ENCODE measurements at places on chromosomes 6 and 20.

DNA sequence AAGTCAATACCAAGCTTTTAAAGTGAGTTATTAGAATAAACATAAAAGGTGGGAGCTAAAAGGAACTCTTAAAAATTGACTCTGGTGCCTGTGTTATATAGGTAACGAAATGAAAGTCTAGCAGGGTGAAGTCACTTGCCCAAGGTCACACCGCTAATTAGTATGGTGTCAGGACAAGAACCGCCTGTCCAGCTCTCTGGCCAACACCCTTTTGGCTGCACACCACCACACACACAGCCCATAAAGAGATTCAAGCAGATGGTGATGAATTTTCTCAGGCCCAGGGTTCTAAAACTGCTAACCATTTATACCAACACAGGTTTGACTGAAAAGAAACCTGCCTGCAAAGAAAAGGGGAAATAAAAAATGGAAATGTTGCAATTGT, 20.2 kb downstream of the GFOD1 start:
- DNase-seq = no peak

DNA sequence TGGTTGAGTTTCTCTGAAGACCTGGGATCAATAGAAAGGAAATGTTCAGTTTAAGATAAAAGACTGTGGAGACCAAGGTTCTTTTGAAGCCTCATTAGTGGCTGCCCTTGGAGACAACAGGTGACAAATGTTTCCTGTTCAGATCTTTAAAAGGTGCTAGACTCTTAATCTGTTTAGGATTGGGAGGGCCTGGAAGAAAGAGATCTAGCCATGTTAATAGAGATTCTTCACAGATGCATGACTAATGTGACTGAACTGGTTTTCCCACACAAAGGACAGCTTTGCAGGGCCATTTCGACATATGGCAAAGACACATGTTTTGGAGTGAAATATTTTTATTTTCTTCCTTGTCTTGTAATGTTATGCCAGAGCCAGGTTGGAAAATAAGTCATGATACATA, 82.2 kb downstream of the WDR27 start:
- no peak for DNase-seq

DNA sequence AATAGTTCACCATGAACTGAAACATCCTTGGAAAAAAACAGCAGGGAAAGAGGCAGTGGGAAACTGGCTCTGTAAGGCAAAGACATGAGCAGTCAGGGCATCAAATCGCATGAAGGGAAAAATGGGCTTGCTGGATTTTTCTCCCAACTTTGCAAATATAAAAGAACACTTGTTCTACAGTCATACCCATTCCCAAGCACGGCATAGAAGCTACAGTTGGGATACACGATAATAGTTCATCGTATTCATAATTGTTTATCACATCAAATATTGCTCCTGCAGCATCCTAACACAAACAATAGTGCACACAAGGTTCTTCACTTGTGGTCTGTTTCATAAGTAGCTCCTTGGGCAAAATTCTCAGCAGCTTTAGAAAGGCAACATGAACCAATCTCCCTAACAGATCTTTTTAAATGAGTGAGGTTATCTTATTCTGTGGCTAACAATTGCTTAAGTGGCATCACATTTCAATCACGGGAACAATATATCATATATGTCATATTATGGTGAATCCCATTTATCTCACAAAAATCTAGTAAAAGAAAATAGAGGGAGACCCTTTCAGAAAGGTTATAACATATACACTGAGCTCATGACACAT, 243.9 kb downstream of the PKHD1 start:
- DNase-seq = no peak

DNA sequence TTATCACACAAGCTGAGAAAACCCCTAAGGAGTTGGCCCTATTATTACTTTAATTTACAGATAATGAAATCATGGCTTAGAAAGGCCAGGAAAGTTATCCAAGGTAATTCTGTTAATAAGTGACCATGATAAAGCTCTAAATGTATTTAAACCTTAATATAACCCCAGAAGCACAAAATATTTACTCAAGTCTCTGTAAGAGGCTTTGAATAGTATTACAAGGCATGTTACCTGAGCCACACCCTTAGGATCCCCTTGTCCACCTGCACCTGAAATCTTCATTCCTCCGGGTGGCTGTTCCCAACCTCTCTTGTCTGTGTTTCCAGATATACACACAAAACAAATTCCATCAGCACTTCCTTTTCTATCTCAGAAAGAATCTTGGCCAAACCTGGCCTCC, 271.6 kb upstream of the BMP2 start:
- DNase-seq = no peak

DNA sequence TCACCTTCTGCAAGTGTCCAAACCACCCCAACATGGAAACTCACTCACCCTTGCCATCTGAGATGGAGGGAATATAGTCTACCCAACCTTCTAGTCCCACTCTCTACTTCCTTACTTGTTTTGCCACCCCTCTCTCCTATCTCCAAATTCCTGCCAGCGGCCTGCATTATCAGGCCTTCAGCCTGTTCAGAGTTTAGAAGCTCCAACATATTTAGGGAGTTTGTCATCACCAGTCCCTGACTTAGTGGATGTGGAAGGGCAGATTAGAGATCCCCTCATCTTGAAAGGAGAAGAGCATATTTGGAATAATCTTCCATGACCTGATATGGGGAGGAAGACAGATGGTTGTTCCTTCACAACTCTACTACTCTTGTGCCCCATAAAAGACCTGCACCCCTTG, 281.4 kb upstream of the MAP3K7 start:
- DNase-seq = no peak

GRCh38 chr6:80959034-80959433, 793.4 kb downstream of the TENT5A start:
- no peak for DNase-seq

GRCh38 chr20:10731190-10731965, 57.6 kb upstream of the JAG1 start:
- DNase-seq = no peak

- DNase-seq = no peak
Observed at GRCh38 chr6:88663801-88664200, 299.6 kb downstream of the RNGTT start.

Data from central memory CD4-positive, alpha-beta T cell (primary cell).